ENCODE measurements at places on chromosomes 3 and 15.
A peak's percentile ranks its signal among the peaks of the same experiment; 100 is the strongest.

GRCh38 chr3:8972639-8973038 lies 9.4 kb upstream of the RAD18 start:
- no peak for DNase-seq

DNA sequence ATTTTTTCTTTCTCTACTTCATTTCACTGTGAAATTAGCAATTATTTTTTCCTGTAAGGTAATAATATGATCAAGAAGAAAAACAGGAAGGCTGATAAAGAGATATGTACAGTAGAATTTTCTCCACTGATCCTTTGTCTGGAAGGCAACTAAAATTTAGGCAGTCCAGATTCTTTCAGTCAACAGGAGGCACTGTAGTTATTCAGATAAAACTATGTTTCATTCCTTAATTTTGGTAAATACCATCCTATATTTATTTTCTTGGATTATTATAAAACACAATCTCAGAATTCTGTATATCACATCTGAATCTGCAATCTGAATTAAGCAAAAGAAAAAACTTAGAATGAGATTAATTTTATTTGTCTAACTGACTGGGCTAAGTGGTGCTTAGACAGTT lies 343.2 kb downstream of the LSAMP start:
- DNase-seq = no peak

DNA sequence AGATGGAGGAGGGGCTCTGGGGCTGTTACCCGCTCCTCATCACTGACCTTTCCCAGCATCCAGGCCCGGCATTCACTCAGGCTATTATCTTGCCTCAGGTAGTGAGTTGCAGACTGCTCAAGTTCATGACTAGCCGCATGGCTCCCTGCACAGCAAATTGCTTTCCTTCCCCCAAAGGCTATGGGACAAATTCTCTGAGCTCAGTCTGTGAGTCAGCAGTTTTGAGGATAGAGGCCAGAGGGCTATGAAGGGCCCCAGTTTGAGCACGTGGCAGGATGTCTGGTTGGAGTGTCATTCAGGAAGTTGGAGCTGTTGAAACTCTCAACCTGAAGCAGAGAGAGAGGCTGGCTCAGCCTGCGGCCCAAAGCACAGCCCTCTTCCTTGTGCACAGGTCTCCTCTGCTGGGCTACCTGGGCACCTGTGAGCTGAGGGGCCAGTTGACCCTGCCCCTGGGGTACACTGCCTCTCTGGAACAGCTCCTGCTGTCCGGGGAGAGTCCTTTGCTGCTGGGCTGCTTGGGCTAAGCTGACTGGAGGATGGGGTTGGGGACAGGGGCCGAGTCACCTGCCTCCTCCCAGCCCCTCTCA lies 7.9 kb downstream of the FAH start:
- no peak for DNase-seq

DNA sequence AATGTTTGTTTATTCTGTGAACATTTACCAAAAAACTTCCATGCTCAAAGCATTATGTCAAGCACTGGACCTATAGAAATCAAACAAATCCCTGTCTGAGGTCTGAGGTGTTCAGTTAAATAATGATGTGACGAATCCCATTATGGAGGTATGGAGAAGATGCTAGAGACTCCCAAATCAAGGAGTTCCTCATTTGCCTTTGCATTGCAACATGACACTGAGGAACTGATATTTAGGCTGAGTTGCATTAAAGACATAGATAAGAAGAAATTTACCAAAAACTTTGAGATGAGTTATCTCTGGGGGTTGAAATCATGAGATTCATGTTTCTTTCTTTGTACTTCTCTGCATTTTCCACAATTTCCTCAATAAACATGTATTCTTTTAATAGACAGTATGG lies 16.0 kb downstream of the CD200 start:
- no peak for DNase-seq

- peak; percentile 73 for DNase-seq
Measured at GRCh38 chr3:25945836-25946235, 155.9 kb downstream of the OXSM start.

DNA sequence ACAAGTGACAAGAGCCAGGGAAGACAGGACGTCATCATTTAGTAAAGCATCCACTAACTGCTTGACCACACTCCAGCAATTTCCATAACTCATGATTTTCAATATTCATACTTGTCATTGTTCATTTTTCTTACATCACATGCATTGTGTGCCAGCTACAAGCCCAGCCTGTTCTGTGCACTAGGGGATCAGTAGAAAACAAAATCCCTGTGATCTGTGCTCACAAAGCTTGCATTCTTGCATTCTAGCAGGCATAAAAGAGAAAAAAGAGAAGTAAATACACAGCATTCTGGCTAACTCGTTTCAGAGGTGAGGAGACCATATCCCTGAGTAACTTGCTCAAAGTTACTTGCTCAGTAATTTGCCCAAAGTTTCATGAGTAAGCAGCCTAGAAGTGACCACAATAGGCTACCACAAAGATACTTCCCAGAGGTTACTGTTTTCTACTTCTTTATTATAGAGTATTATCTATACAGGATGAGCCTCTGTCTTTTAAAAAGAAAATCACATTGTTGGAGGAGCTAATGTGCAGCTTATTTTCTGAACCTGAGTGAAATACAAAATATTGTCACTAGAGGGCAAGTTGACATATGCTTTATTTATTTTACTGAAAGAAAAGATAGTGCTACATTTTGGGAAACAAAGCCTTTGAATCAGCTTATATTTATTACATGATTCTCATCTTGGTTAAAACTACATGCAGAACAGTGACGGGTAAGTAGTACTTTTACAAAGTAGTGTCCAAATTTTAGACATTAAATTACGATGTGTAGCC lies 701.4 kb upstream of the LMCD1 start:
- no peak for DNase-seq

GRCh38 chr15:82111918-82112317 lies 66.1 kb upstream of the MEX3B start:
- DNase-seq = no peak
